A549 treated with CORT108297 at 1 μM for 4 hours (cell line): ENCODE measurements at places on chromosomes 16 and 17. TPM values are rescaled to one million over a fixed set of nuclear protein-coding genes. Genes with fewer than 3 reads are reported as not detected.

CRYBA1 gene
- not detected in 5 replicates for total RNA-seq

WIPI1 gene
- total RNA-seq = 6.8 to 10.4 TPM (median 9.3 TPM) in 5 replicates

BIRC5 gene
- total RNA-seq = 100 to 110 TPM (median 107 TPM) in 5 replicates

CD300E gene
- 0.02 TPM in 1 of 5 replicates, not detected in the others for total RNA-seq

IGFBP4 gene
- total RNA-seq = 2,114 to 2,923 TPM (median 2,705 TPM) in 5 replicates

AOC2 gene
- 2.0 to 2.4 TPM (median 2.1 TPM) in 5 replicates for total RNA-seq

CDRT15L2 gene
- not detected in 5 replicates for total RNA-seq

HAGHL gene
- 13.9 to 21.0 TPM (median 20.3 TPM) in 5 replicates for total RNA-seq

TUFM gene
- total RNA-seq = 216 to 313 TPM (median 305 TPM) in 5 replicates

CACNG4 gene
- total RNA-seq = 8.8 to 13.9 TPM (median 11.8 TPM) in 5 replicates

ANKRD40CL gene
- not detected in 5 replicates for total RNA-seq

PRAC1 gene
- total RNA-seq = not detected in 5 replicates

SOCS1 gene
- total RNA-seq = 0.76 to 2.6 TPM (median 1.9 TPM) in 5 replicates

SLC9A5 gene
- 1.3 to 1.8 TPM (median 1.7 TPM) in 5 replicates for total RNA-seq

SHCBP1 gene
- total RNA-seq = 31.7 to 41.5 TPM (median 36.0 TPM) in 5 replicates

KRT28 gene
- not detected in 5 replicates for total RNA-seq

CA4 gene
- 0.07 to 0.25 TPM (median 0.20 TPM) in 3 of 5 replicates, not detected in the others for total RNA-seq

GGT6 gene
- total RNA-seq = not detected in 5 replicates

EPN3 gene
- total RNA-seq = 0.09 to 0.32 TPM (median 0.21 TPM) in 5 replicates

ACTG1 gene
- total RNA-seq = 4,859 to 6,885 TPM (median 5,562 TPM) in 5 replicates
